ENCODE measurements at places on chromosomes 5 and 9.
A peak's percentile ranks its signal among the peaks of the same experiment; 100 is the strongest.

- no peak for DNase-seq
Observed at GRCh38 chr5:135029477-135030122, 4.4 kb downstream of the PITX1 start.

GRCh38 chr5:171534043-171534895, 114.8 kb downstream of the FGF18 start:
- no peak for DNase-seq

GRCh38 chr5:139457653-139458306, 4.8 kb downstream of the ECSCR start:
- peak; percentile 45 for DNase-seq

DNA sequence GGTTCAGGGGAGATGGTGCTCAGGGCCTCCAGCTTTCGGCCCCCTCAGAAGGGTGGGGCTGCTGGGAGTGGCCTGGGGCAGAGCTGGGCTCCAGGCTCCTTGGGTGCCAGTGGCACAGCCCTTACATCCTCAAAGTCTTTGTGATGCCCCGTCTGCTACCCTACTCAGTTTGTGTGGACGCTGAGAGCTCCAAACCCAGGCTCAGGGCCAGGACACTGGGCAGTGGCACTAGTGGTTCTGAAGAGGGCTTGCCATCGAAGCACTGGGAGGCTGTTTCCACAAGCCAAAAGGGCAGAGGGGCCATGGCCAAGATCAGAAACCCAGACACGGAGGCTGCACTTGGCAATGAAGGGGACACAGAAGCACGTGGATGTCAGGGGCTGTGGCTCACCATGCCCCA, 99.1 kb downstream of the GABBR2 start:
- no peak for DNase-seq

DNA sequence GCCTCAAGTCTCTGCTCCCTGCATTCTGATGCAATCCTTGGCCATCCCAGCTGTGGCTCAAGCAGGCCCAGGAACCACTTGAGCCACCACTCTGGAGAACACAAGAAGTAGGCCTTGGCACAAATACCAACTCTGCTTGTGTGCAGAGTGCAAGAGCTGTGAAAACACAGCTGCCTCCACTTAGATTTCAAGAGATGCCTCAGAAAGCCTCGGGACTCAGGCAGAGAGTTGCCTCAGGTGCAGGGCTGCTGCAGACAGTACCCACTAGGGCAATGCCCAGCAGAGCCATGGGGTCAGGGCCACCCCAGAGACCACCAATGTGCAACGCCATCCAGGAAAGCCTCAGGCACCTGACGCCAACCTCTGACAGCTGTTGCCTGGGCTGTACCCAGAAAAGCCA, 82.4 kb downstream of the FREM1 start:
- DNase-seq, result no peak

DNA sequence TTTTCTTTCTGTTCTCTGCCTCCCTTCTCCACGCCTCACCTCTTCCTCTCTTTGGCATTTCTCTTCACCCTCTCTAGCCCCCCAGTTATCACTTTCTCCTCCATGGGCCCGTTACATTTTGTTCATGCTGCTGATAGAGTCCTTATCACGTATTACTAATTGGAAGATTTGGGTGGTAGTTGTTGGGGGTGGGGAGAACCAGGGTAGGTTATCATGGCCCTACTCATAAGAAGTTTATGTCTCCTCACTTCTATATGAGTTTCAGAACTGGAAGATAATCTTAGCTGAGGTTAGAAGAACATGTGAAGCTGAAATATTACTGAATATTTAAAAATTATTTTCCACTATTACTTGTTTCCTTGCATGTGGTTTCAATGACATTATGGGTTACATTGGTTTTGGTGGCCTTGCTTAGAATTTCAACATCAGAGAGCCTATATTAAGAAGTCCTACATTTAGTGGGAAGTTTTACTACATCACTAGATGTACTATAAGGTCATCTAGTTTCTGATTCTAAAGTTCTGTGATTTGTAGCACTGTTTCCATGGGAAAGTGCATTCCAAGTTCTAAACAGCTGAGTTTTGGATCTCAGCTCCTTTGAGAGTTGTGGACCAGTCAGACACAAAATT, 36.8 kb downstream of the PIP5K1B start:
- DNase-seq, result no peak

DNA sequence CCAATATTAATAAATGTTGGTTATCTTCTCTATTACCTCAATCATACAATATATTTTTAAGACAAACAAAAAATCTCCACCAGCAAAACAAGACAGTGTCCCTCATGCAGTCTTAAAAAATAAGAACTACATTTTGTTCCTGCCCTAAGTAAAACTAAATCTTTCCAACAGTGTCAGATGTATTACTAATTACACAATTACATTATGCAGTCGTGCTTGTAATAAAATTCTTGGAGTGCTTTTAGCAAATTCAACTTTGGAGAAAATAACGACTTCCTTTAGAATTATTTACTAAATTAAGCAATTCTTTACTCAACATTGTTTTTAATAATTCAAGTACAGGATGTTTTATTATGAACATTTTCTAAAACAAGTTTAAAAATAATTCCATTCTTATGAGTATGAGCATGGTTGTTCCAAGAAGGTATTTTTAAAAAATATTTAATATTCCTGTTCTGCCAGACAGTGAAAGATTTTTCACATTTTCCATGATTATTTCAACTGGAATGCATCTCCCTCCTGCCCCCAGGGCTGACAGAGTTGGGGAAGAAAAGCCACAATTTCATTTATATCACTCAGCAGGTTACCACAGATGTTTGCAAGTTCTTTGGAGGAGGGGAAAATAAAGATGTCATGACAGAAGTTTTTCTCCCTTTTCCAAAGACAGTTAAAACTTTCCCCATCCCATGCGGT, 137.9 kb downstream of the FAM114A2 start:
- no peak for DNase-seq

- DNase-seq, result no peak
Observed at GRCh38 chr5:17325770-17326599, 108.6 kb downstream of the BASP1 start.

DNA sequence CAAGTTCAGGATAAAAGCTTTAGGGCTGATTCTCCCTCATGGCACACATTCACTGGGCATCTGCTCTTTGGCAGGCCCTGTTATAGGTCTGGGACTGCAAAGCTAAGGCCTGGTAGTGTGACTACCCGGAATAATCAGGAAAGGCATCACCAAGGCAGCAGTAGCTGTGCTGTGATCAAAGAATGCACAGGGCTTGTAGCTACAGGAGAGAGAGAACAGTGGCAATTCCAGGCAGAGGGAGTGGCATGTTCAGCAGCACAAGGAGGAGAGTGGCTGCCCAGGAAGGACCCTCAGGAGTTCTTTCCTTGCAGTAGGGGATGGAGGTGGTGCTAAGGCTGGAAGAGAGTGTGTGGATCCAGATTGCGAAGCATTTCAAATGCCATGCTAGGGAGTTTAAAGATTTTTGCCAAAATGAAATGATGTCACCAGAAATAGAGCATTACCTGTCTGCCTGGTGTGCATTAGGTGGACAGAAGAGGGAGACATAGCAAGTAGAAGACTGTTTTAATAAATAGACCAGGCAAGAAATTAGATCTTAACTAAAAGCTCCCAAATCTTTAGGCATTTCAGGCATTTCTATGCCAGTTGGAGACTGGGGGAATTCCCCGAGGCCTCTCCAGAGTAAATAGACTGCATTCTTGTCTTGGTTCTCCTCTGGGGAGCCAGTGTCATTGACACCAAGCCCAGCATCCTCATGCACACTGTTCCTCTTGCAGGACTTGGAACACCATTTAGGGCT, 69.1 kb downstream of the GPR21 start:
- DNase-seq, result no peak

GRCh38 chr5:27598576-27598975, 560.2 kb upstream of the CDH9 start:
- DNase-seq, result no peak

DNA sequence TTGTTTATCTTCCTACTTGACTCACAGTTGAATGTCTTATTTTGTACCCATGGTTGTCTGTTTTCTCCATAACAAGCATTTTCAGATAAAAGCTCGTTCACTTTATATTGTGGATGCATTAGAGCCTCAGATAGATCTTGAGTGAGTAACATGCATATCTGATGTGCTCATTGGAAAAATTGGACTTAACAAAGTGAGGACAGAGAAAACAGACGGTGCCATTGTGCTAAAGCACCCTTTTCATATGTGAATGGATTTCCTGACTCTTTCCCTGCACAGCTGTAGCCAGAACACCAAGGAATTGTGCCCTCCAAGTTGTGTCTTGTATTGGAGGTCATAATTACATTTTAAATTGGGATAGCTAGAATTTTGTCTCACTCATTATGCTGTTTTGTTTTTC, 325.8 kb upstream of the MEF2C start:
- DNase-seq, result no peak

GRCh38 chr5:88688984-88689667, 193.9 kb downstream of the MEF2C start:
- no peak for DNase-seq

DNA sequence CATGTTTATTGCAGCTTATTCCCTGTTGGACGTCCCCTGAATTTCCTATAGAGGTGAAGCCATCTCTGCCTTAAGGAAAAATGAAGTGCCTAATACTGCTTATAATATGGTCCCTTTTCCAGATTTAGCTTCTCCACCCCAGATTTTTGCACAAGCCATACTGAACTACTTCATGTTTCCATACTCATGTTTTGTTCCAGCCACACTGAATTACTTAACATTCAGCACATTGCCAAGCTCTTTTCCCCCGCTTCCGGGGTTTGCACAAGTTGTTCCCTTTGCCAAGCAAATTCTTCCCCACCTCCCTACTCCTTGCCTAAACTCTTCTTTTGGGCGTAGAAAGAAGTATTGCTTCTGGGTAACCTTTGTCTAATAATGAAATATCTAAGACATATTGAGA, 1.7 kb upstream of the CNTRL start:
- DNase-seq, result no peak

DNA sequence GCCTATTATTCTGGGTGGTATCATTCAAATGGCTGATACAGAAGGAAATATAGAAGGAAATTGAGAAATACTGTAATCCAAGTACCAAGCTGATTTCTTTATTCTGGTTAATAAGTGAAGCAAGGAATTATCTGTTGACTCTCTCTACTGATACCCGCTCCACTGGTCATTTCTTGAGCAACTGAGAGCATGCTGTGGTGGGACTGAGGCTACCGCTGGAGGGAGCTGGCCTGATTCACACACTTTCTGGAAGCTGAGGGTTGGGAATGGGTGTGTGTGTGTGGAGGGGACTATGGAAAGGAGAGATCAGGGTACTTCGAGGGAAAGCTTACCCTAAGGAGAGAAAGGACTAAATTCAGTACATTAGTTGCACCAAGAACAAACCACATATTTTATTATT, 104.1 kb downstream of the UGCG start:
- no peak for DNase-seq

GRCh38 chr9:91714874-91715615, 235.0 kb downstream of the ROR2 start:
- no peak for DNase-seq

DNA sequence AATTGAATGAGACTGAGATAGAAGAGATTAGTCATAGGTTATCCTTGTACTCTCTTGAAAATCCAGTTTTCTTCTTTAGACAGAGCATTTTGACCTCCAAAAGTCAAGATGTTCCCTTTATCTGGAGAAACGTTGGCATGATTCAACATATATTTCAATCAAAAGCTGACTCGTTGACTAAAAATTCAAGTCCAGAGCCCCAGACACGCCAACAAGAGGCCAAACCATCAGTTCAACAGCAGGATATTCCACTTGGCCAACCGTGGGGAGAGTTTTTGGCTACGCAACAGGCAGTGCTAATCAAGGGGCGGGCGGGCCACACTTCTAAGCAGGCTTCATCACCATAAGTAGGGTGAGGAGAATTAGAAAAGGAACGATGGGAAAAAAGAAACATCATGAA, 119.1 kb downstream of the SLIT3 start:
- DNase-seq, result no peak

DNA sequence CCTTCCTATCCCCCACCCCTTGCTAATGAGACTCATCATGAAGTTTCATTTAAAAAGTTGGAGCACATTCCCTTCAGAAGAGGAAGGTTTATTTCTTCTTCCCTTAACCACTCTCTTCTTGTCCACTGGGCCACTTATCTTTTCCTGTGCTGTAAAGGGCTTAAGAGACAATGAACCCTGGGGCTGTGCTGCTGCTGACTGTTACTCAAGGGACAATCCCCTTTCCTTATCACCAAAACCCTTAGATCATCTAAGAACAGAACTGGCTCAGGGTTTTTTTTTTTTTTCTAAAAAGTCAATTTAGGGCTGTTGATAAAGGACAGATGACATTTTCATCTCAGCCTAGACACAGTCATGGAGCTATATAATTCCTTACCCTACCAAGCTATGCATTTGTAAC, 29.6 kb downstream of the CAPSL start:
- no peak for DNase-seq

GRCh38 chr5:54611290-54611951, 93.9 kb downstream of the SNX18 start:
- no peak for DNase-seq

DNA sequence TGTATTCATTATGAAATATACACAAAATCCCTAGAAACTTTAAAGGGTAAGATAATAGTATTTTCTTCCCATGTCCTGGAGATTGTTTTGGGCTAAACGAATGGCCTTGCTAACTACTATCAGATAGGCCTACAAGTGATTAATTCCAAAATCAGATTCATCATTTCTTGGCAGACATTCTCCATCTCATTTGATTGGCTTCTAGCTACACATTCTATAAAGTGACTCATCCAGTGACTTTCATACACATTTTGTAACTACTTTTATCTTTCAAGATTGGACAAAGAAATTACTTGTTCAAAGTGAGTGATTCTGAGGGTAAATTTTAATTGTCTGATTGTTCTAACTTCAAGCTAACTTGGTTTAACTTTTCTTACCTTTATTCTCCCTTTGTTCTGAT, 93.3 kb downstream of the RAPGEF6 start:
- DNase-seq, result no peak

DNA sequence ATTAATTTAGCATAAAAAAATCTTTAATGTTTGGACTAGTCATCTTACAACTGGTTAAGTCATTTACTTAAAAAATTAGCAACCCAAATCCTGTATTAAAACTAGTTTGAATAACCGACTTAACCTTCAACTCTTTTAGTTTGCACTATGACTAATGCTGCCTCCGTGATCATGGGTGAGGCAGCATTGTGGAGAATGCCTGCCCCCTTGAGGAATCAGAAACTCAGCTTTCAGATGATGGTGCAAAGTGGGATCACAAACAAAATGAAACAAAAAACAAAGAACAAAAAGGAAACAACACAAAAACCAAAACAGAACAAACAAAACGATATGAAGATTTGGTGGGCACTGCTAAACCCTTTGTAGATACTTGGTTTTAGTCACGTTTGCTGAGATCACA, 127.0 kb upstream of the PALM2AKAP2 start:
- DNase-seq, result no peak

DNA sequence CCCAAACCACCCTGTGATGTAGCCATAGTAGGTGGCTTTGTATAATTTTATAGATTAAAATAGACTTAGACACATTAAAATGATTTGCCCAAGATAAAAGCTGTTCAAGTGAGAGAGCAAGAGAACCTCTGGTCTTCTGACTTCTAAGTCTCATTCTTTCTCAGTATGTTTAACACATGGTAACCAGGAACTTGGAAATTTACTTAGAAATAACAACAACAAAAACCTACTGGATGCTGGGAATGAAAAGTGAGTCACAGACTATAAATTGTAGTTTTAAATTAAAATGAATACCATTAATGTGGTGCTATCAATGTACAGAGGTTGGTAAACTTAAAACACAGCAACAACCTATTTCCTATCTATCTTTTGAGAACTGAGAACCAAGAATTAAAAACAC, 30.4 kb downstream of the HMGCR start:
- DNase-seq, result no peak

GRCh38 chr5:167754501-167755021, 536.9 kb upstream of the WWC1 start:
- DNase-seq, result no peak

Data from activated naive CD8-positive, alpha-beta T cell treated with anti-CD3 and anti-CD28 coated beads, Interleukin-2, amount 50 U/mL, for 24 hours (primary cell).